ENCODE measurements at places on chromosomes 2 and 18. TPM values are rescaled to one million over a fixed set of nuclear protein-coding genes. Genes with fewer than 3 reads are reported as not detected.

- no peak for DNase-seq
Observed at GRCh38 chr2:170587117-170587516, 128.0 kb upstream of the SP5 start.

DNA sequence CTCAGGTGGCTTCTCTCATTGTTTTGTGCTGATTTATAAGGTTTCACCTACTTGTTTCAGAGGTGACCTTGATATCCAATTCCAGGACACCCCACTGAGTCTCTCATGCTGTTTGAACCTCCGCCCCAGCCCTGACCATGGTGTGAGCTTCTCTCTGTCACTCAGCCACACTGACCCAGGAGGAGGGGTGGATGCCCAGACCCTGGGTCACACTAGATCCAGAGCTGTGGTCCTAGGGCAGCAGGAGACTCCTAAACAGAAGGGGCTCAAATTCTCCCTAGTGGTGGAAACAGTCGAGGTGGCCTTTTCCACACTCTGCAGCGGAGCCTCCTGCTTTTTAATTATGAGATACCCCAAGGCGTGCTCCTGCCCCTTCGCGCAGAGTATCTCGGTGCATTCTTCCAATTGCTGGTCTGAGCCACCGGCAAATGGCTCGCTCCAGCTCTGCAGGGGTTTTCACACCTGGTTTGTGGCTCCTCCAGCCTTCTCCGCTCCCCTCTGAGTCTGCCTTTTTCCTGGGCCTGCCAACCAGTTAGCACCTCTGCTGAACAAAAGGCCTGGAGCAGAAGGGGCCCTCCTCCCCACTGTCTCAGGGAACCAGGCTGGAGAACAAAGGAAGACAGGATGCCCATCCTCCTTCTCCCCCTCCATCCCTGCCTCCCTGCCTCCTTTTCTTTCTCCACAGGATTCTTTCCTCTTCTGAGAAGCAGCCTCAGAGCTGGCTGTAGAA lies 147.3 kb upstream of the SPRED2 start:
- DNase-seq, result no peak

GRCh38 chr2:233233618-233234230 lies 17.7 kb upstream of the ATG16L1 start:
- no peak for DNase-seq

Gene CXCR4
- total RNA-seq, result 0.27 TPM

Gene CIB4
- total RNA-seq, result not detected

Gene FSHR
- total RNA-seq, result not detected

All from fibroblast of the aortic adventitia (primary cell).